AG08395 (cell line): ENCODE measurements at places on chromosomes 1 and 21.

DNA sequence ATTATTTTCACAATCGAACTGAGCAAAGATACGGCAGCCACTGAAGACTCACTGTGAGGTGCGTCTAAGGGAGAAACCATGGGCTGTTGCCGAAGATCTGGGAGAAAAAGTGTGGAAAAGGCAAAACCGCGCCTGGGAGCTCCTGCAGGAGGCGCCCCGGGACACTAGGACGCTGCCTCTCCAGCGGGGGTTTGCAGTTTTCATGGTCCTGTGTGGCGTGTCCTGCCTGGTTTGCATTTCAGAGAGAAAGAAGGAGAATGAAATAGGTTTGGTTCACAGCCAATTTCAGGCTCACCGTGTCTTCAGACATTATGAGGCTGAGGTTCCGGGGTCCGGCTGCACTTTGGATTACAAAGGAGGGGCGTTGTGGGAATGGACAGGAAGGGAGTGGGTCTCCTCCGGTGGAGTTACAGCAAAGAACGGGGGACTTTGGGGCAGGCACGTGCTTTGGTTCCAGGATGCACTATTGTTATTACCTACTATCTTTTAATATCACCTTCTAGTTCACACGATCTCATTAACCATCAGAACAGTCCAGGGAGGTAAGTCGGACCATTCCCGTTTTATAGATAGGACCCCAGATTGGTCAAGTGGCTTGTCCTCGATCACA is 179.8 kb downstream of the DYRK1A start:
- no peak for DNase-seq

GRCh38 chr1:47979724-47980123 is 17.5 kb downstream of the TRABD2B start:
- no peak for DNase-seq

DNA sequence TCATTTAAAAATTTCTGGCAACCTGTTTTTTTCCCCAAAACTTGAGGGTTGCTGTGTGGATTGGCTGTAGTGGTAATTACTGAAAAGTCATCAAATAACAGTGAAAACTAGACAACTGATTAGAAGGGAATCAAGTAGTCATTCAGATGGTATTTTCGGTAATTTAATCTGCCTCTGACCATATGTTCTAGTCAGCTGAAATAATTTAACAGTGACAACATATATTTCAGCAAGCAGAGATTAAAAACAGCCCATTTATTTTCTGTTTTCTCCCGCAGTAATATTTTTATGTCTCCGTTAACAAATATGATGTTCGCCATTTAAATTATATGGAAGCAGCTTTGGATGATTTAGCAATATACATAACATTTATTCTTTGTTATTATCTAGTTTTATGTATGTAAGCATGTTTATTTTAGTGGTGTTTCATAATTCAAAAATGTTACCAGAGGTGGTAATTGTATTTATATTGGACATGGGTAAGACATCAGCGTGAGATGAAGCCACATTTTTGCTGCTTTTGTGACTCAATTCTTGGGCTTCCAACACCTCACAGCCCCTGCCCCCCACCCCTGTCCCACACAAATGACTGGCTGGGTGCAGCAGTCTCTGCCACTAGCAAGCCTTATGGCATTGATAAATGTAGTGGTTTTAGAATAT is 104.4 kb downstream of the GALNT2 start:
- peak; percentile 10 for DNase-seq

GRCh38 chr1:206651958-206652890 is 16.9 kb downstream of the DYRK3 start:
- DNase-seq: no peak

GRCh38 chr1:47618222-47618720 is 180.4 kb downstream of the FOXD2 start:
- DNase-seq: no peak

DNA sequence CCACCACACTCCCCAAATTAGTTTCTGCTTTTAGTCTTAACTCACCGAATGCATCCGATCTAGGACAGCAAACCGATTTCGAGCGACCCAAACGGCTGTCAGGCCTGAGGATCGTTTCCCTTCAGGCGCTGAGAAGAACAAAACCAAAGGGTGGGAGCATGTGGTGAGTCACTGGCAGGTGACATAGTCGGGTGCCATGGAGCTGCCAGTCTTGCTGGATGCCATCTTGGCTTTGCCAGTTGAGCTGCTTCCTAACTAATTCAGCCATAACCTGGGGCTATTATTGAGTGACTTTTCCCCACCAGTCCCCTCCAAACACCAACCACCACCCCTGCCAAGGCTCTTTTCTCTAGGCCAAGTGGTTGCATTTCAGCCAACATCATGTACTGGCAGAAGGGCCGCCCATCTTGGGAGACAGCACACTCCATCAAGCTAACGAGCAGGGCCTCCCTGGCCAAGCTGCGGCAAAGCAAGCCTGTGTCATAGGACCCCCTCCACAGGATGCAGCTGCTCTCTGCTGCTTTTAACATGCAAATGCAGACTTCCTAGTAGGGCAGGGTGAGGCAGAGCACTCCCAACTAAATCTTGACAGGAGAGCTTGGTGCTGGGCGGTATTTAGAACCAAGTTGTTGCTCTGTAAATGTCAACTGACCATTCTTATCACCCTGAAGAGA is 22.3 kb upstream of the PEX19 start:
- DNase-seq: no peak

DNA sequence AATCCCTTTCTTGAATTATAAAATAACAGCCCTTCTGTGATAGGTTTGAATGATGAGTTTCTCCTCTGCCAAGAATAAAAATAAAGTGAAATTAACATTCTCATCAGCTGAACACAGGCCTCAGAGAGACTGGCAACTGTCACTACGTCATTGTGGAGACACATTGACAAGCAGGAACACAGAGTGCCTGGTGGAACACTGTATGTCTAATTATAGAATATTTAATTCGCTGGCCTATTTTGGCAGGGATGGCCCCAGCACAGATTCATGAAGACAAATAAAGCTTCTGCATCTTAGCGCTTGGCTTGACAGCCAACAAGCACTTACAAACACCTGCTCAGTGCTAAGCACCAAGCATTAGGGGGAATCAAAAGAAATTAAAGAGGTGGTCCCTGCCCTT is 52.0 kb upstream of the SMYD2 start:
- no peak for DNase-seq

- peak; percentile 31 for DNase-seq
These were observed 12.3 kb upstream of the RGS4 start for GRCh38 chr1:163056831-163057230.

GRCh38 chr1:46607345-46608130 is 3.5 kb upstream of the MKNK1 start:
- no peak for DNase-seq

DNA sequence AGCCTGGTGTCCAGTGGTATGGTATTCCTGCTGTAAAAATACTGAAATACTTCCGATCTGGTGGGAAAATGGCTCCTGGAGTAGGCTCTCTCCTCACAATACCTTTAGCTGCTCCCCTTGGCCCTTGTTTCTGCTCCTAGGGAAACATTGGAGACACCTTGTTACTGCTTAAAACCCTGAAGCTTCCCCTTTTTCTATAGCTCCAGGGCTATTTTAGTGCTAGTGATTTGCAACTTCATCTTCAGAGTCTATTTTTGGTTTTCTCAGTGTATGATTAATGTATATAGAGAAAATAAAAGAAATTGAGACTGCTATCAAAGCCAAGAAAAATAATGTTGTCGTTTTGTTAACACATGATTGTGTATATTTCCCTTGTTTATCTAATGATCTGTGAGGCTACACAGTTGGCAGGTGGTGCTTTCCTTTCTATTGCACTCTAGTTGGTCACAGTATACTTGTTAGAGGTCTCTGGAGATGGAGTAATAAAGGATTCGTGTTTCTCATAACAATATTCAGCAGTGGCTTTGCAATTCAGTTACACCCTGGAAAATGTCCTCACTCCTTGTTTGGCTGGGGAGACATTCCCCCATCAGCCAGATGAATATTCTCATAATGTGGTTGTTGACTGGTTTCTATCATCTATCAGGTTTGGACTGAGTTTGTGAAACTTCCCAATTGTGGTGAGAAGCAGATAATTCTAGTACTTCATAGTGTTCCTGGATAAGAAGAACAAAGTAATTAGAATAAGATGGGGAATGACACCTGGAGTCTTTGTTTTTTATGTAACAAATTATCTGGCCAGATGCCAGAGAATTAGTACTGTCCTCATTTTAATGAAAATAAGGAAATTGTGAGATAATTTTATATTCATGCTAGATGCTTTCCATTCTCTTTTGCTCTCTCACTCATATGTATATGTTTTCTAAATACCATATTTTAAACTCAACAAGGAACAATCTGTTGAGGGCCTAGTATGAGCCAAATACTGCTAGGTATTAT is 44.8 kb upstream of the CACYBP start:
- DNase-seq: no peak

GRCh38 chr1:40247655-40248054 is at the start of gene TMCO2:
TSS of gene TMCO2 (plus strand) at chr1:40247937. CDS start at chr1:40247994, 57 bp downstream.
- no peak for DNase-seq

DNA sequence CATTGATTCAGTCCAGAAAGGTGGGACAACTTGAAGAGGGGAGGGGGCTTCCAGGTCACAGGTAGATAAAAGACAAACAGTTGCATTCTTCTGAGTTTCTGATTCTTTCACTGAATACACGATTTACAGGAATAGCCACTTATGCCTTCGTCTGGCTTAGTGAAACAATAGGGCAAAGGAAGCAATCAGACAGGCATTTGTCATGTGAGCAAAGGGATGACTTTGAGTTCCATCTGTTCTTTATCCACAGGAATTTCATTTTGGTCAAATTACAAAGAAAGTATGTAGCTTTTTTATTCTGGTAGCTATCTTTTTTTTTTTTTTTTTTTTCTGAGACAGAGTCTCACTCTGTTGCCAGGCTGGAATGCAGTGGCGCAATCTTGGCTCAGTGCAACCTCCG is 202.5 kb downstream of the TTLL7 start:
- DNase-seq: peak; percentile 62

DNA sequence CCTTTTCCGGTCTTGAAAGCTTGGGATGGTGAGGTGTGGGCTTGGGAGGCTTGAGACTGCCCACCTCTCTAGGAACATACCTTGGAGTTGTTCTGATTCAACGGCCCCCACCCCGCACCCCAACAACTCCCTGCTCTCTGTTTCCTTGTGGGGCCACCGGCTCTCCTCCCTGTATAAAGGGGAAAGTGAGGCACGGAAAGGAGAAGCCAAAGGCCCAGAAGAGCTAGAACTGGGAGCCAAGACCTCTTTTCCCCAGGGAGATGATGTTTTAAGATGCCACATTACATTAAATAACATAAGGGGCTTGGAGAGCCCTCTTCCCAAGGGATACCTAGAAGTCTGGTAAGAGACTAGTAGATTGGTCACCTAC is 1.2 kb upstream of the DLGAP3 start:
- DNase-seq: no peak

GRCh38 chr1:3028531-3029282 is 7.4 kb downstream of the ACTRT2 start:
- no peak for DNase-seq

DNA sequence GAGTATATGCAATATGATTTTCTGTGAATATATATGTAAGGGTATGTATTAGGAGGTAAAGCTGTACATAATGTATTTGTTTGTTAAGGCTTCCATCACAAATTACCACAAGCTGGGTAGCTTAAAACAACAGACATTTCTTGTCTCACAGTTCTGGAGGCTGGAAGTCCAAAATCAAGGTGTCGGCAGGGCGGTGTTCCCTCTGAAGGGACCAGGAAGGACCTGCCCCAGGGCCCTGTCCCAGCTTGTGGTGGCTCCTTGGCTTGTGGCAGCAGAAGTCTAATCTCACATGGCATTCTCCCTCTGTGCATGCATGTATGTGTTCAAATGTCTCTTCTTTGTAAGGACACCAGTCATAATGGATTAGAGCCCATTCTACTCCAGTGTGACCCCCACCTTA is 17.1 kb downstream of the TRIM67 start:
- DNase-seq: no peak

- peak; percentile 77 for DNase-seq
These were observed 12.6 kb downstream of the PKP1 start for GRCh38 chr1:201295861-201296260.

GRCh38 chr1:4380564-4381168 is 273.7 kb upstream of the AJAP1 start:
- peak; percentile 18 for DNase-seq

DNA sequence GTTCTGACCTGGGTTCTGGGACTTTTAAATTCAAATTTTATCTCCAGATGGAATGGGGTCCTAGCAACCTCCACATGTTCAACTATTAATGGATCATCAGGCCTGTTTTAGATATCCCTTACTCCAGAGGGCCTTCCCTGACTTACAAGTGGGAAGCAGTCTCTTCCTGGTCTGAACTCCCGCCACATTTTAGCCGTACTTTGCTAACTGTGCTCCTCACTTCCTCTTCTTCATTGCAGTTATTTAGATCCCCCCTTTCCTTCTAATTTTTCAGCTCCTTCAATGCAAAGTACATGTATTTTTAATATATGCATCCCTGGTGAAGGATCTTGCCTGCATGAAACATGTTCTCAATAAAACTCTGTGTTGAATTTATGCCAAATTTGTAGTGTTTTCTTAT is 3.7 kb downstream of the CD1A start:
- DNase-seq: no peak

DNA sequence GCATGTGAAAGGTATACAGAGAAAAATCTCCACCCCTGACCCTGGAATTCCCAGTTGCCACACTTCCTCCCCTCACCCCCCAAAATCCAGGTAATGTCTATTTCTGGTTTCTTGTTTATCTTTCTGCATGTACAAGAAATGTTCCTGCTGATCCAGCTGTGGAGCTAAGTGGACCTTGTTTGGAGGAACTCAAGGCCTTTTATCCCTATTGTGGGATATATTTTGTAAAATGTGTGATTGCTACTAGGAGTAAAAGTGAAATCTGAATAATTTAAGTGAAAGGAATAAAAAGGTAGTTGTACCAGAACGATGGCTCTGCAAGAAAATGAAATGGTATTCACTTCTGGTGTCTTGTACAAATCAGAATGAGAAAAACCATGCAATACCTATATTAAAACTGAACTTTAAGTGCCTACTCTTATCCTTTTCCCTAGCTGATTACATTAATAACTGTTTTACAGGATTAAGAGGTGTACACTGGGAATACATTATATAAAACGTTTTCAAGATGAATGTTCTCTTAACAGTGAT is 3.0 kb downstream of the SPEN start:
- DNase-seq: no peak

- DNase-seq: no peak
These were observed 7.0 kb downstream of the TMEM61 start for GRCh38 chr1:54987427-54987826.

DNA sequence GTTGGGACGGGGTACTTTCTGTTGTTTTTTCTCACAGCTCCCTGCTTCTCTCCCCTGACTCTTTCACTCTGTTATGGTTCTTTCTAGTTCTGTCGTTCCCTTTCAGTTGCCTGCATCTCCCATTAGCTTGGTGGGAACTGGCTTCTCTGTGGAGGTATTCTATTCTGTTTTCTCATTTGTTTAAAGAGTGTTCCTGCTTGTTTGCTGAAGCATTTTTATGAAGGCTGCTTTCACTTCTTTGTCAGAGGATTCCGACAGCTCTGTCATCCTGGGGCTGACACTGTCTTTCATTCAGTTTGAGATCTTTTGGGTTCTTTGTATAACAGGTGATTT is 96.0 kb upstream of the COL6A1 start:
- no peak for DNase-seq

- DNase-seq: no peak
These were observed 18.9 kb downstream of the LDLRAP1 start for GRCh38 chr1:25562101-25562927.
